ENCODE measurements at places on chromosomes 2 and 18. TPM values are rescaled to one million over a fixed set of nuclear protein-coding genes. Genes with fewer than 3 reads are reported as not detected.
A peak's percentile ranks its signal among the peaks of the same experiment; 100 is the strongest.

The MC4R gene
- total RNA-seq, result not detected

- no peaks in the 10 kb centered on the region for H3K27me3 ChIP-seq
- H3K4me1 ChIP-seq, result peaks cover 2% of the 10 kb centered on the region
- H3K4me3 ChIP-seq, result no peak overlapping the region
- no peak overlapping the region for H3K27ac ChIP-seq
- H3K36me3 ChIP-seq, result peaks cover 30% of the 10 kb centered on the region
Measured at GRCh38 chr2:175154661-175155082, 13.3 kb downstream of the ATF2 start.

The DNAJC10 gene
- 178 TPM for total RNA-seq

- no peak overlapping the region for H3K4me3 ChIP-seq
- H3K36me3 ChIP-seq, result peaks cover 3% of the 10 kb centered on the region
- no peak for DNase-seq
- H3K4me1 ChIP-seq, result peaks cover 16% of the 10 kb centered on the region
Measured at GRCh38 chr2:120148229-120148628, 75.0 kb downstream of the TMEM185B start.

- no peak overlapping the region for H3K27ac ChIP-seq
- H3K27me3 ChIP-seq, result no peaks in the 10 kb centered on the region
- no peak overlapping the region for H3K4me3 ChIP-seq
- no peaks in the 10 kb centered on the region for H3K4me1 ChIP-seq
- no peaks in the 10 kb centered on the region for H3K36me3 ChIP-seq
- DNase-seq, result no peak
Measured at GRCh38 chr2:65834771-65835475, 402.5 kb upstream of the SPRED2 start.

The COPS8 gene
- 96.6 TPM for total RNA-seq

GRCh38 chr2:168661863-168662256 lies 140.6 kb upstream of the NOSTRIN start:
- DNase-seq, result no peak
- no peak overlapping the region for H3K4me3 ChIP-seq
- H3K27ac ChIP-seq, result no peak overlapping the region

The SLC5A7 gene
- total RNA-seq, result not detected

DNA sequence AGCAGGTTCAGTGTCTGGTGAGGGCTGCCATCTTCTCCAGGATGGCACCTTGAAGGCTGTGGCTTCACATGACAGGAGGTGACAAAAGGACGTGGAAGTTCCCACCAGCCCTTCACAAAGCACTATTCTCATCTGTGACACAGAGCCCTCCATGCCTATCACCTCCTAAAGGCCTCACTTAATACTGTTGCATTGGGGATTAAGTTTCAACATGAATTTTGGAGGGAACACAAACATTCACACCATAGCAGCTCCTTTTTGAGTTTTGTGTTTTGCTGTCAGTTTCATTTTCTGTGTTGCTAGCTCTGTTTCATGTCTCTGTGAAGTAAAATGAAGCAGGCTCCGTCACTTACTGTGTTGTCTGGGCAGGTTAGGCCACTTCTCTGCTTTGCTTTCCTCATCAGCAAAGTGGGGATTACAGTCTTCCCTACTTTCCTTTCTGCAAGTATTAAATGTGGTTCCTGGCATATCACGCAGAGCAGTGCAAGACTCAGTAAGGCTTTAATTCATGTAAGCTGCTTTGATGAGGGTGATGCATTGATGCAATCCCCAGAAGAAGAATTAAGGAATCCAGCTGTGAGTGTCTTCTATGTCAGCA lies 31.6 kb downstream of the LIMS1 start:
- no peak overlapping the region for H3K27ac ChIP-seq
- DNase-seq, result no peak
- no peaks in the 10 kb centered on the region for H3K27me3 ChIP-seq

The LOXHD1 gene
- not detected for total RNA-seq

The FOXD4L1 gene
- total RNA-seq, result 0.14 TPM

DNA sequence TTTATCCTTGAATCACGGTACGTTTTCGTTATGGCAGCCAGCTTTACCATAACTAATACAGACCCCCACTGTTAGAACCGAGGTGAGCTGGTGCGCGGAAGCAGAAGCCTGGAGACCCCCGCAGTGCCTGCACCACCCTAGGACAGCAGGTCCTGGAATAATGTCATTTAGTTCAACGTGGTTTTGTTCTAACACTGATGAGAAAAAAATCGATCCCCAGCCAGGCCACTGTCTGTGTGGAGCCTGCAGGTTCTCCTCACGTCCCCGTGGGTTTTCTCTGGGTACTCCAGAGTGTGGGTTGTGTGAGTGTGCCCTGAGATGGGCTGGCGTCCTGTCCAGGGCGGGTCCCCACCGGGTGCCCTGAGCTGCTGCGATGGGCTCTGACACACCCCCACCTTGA lies 69.9 kb upstream of the ST3GAL5 start:
- H3K27me3 ChIP-seq, result no peaks in the 10 kb centered on the region
- no peak overlapping the region for H3K4me3 ChIP-seq
- H3K36me3 ChIP-seq, result no peaks in the 10 kb centered on the region
- no peak overlapping the region for H3K27ac ChIP-seq
- DNase-seq, result no peak

- no peak overlapping the region for H3K4me3 ChIP-seq
- no peaks in the 10 kb centered on the region for H3K4me1 ChIP-seq
- H3K27ac ChIP-seq, result no peak overlapping the region
- H3K36me3 ChIP-seq, result no peaks in the 10 kb centered on the region
Measured at GRCh38 chr18:23668731-23669130, 6.0 kb upstream of the ANKRD29 start.

DNA sequence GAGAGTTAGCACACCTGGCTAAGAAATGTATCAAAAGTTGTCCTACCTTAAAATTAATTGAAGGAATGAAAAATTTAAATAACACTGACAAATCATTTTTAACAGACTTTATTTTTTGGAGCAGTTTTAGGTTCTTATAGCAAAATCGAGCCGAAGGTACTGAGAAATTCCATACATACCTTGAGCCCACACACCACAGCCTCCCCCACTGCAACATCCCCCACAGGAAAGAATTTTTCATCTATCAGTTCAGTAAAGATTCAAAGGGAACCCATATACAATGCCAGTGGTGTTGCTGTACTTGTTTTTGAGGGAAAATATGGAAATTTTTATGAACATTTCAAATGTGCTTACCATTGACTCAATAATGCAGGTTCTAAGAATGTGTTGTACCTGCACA lies 169.8 kb upstream of the HS6ST1 start:
- no peaks in the 10 kb centered on the region for H3K4me1 ChIP-seq
- peaks cover 4% of the 10 kb centered on the region for H3K27me3 ChIP-seq
- H3K4me3 ChIP-seq, result no peak overlapping the region
- DNase-seq, result no peak

GRCh38 chr2:195395362-195395761 lies 261.7 kb upstream of the SLC39A10 start:
- no peaks in the 10 kb centered on the region for H3K4me1 ChIP-seq
- H3K36me3 ChIP-seq, result no peaks in the 10 kb centered on the region
- no peak for DNase-seq
- no peaks in the 10 kb centered on the region for H3K27me3 ChIP-seq
- no peak overlapping the region for H3K4me3 ChIP-seq
- H3K27ac ChIP-seq, result no peak overlapping the region

The MAP3K19 gene
- not detected for total RNA-seq

DNA sequence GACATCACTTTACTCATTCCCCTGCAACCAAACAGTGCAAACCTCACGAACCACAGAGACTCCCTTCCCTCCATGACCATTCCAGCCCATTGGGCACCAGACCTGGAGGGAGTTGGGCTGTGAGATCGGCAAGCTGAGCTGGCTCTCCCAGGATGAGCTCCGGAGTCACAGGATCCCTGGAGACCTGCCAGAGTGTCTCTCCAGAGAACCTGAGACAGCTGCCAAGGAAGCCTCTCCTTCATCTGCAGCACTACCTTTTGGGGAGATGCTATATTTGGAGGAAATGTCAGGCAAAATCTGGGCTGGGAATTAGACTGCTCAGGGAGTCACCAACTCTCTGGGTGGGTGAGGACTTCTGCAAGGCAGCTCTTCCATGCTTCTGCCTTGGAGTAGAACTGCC lies 417.4 kb downstream of the TNS1 start:
- H3K27me3 ChIP-seq, result peaks cover 13% of the 10 kb centered on the region
- no peaks in the 10 kb centered on the region for H3K36me3 ChIP-seq
- H3K4me1 ChIP-seq, result no peaks in the 10 kb centered on the region
- DNase-seq, result no peak
- no peak overlapping the region for H3K27ac ChIP-seq
- no peak overlapping the region for H3K4me3 ChIP-seq

DNA sequence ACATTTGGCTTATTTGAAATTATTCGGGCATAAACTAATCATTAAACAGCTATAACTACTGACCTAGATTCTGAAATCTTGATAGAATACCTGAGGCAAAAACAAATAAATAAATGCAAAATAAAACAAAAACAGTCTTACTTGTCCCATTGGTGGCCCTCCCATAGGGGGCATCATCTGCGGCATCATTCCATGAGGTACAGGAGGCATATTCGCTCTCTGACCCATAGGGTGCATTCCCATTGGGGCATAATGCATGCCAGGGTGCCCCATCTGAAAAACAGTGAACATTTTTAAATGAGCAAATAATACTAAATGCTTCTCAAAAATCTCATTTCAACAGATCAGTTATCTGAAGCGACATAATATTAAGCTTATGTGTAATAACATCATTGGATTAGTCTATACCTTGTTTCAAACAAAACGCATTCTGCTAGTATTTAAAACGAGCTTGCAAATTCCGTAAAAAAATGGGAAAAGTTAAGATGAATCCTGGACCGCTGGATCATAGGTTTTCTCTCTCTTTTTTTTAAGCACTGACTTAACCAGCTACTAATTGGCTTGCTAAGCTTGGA lies 1.3 kb downstream of the PRPF40A start:
- peak overlapping the region; percentile 75 for H3K4me3 ChIP-seq
- DNase-seq, result peak; percentile 84
- peak overlapping the region; percentile 97 for H3K27ac ChIP-seq
- H3K36me3 ChIP-seq, result peaks cover 1% of the 10 kb centered on the region
- no peaks in the 10 kb centered on the region for H3K27me3 ChIP-seq

The SFT2D3 gene
- total RNA-seq, result 9.4 TPM

DNA sequence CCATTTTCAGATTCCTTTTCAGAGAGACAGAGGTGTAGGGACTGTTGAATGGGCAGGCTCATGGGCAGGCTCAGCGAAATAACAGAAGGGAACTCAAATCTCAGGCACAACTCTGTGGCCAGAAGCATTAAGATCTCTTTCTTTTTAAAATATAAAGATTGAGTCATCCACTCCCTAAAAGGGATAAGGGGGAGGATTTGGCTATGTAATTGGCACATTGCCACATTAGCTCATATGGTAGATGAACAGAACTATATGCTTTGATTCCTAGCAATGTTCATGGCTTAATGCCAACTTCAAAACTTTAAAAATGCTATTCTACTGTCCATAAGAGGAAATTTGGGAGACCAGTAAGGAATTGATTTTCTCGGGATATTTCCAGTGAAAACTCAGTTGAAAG lies 53.8 kb upstream of the SLC5A7 start:
- H3K4me1 ChIP-seq, result no peaks in the 10 kb centered on the region
- no peak for DNase-seq
- no peak overlapping the region for H3K4me3 ChIP-seq
- no peaks in the 10 kb centered on the region for H3K27me3 ChIP-seq
- no peaks in the 10 kb centered on the region for H3K36me3 ChIP-seq

The CCDC142 gene
- 30.4 TPM for total RNA-seq

The SH2D6 gene
- 0.29 TPM for total RNA-seq

- H3K4me3 ChIP-seq, result no peak overlapping the region
- H3K36me3 ChIP-seq, result no peaks in the 10 kb centered on the region
Measured at GRCh38 chr2:144438801-144439631, 80.9 kb downstream of the ZEB2 start.

The ALLC gene
- total RNA-seq, result 0.11 TPM

The SLC8A1 gene
- not detected for total RNA-seq

The UGT1A10 gene
- 0.10 TPM for total RNA-seq

- no peaks in the 10 kb centered on the region for H3K4me1 ChIP-seq
- H3K27me3 ChIP-seq, result peaks cover 38% of the 10 kb centered on the region
- peak; percentile 25 for DNase-seq
- no peaks in the 10 kb centered on the region for H3K36me3 ChIP-seq
- no peak overlapping the region for H3K4me3 ChIP-seq
Measured at GRCh38 chr2:95323347-95324155, 26.4 kb downstream of the KCNIP3 start.

The CROCC2 gene
- not detected for total RNA-seq

GRCh38 chr2:84427235-84428138 lies 31.6 kb downstream of the SUCLG1 start:
- H3K4me1 ChIP-seq, result 0 out of 2 replicates have a peak, but pooled peaks cover 5% of the 10 kb centered on the region
- DNase-seq, result peak; percentile 12
- H3K36me3 ChIP-seq, result peaks cover 20% of the 10 kb centered on the region
- no peak overlapping the region for H3K4me3 ChIP-seq

The FHL2 gene
- total RNA-seq, result 1.9 TPM

The DSG4 gene
- total RNA-seq, result not detected

GRCh38 chr2:63000801-63001200 lies 49.8 kb upstream of the OTX1 start:
- H3K27ac ChIP-seq, result no peak overlapping the region
- H3K4me3 ChIP-seq, result no peak overlapping the region
- no peak for DNase-seq
- H3K27me3 ChIP-seq, result no peaks in the 10 kb centered on the region
- no peaks in the 10 kb centered on the region for H3K4me1 ChIP-seq

The TLX2 gene
- total RNA-seq, result not detected

The AGXT gene
- 41.9 TPM for total RNA-seq

DNA sequence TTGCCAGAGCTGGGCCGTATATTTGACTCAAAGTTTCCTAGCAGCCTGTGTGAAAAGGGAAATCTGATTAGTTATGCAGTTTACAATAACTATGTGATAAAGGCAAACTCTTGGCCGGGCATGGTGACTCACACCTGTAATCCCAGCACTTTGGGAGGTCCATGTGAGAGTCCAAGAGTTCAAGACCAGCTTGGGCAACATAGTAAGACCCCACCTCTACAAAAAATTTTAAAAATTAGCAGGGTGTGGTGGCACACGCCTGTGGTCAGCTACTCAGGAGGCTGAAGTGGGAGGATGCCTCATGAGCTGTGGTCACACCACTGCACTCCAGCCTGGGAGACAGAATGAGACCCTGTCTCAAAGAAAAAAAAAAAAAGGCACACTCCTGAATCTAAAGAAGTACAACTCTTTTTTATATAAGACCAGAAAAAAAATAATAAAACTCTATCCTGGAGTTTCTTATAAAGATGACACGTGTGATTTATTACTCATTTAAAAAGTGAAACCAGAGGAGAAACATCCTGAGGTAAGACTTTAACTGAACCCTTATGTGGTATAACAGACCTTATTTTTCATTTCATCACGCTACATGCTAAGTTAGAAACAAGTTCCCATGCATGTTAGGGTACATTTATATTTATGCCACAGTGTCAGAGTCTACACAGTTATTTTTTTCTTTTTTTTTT lies 32.6 kb upstream of the KCMF1 start:
- DNase-seq, result peak; percentile 35
- H3K27me3 ChIP-seq, result no peaks in the 10 kb centered on the region
- H3K4me3 ChIP-seq, result no peak overlapping the region
- H3K27ac ChIP-seq, result no peak overlapping the region
- H3K36me3 ChIP-seq, result no peaks in the 10 kb centered on the region

GRCh38 chr2:36403675-36404230 lies 48.2 kb downstream of the CRIM1 start:
- peak; percentile 65 for DNase-seq
- no peak overlapping the region for H3K4me3 ChIP-seq
- no peak overlapping the region for H3K27ac ChIP-seq
- H3K36me3 ChIP-seq, result peaks cover 23% of the 10 kb centered on the region
- H3K27me3 ChIP-seq, result no peaks in the 10 kb centered on the region

The CD8B2 gene
- not detected for total RNA-seq
